ENCODE measurements at places on chromosomes 2 and 18.

DNA sequence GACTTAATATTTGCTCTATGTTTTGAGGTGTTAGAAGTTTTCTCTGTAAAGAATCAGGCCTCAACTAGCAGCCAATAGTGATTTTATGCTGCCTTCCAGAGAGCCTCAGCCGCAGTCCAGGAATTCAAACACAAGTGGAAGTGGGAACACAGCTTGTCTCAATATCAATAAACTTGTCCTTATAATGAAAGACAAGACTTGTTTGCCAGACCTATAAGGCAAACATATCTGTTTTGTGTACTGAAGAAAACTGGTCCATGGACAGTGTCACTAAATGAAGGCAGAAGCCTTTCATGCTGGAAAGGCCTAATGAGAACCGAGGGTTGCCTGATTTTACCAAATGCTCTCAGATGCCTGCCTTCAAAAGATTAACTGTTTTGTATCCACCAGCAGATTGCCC lies 182.2 kb downstream of the EPHA4 start:
- DNase-seq = no peak

DNA sequence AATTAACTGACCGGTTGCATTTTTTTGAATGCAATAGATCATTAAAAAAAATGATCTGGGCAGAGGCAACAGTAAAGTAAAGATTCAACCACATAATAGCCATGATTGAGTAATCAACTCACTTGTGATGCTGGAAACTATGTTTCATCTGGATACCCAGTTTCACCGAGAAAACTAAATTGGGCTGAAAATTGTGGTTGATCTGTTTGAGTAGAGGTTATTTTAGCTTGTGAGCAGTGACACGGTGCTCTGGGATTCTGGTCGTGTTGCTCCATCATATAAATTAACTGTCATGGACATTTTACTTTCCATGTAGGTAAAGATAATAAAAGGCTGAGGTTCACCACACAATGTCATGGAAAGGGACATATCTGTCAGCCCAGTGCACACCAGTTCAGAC lies 58.7 kb downstream of the CD226 start:
- no peak for DNase-seq

- DNase-seq = no peak
These were observed 145.7 kb downstream of the CELF4 start for GRCh38 chr18:37419866-37420265.

- no peak for DNase-seq
These were observed 43.9 kb downstream of the TEX51 start for GRCh38 chr2:126942427-126943203.

GRCh38 chr18:24049142-24049541 lies 34.6 kb downstream of the TTC39C start:
- DNase-seq = no peak

DNA sequence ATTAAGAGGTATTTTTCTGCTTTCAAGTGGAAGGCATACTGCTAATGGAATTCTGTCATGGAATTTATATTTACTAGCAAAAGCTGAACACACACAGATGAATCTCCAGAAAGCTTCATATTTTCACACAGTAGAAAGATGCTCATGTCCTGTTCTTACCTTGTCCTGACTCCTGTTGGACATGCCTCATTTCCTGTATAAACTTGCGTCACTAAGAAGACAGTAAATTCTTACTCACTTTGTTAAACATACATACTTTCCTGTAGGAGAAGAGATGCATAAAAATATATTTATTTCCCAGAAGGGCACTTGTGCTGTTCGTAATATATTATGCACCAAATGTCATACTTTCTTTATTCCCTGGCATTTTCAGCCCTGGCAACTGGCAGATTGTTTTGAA lies 238.3 kb upstream of the RASGRP3 start:
- no peak for DNase-seq

GRCh38 chr2:134460583-134460998 lies 206.7 kb downstream of the MGAT5 start:
- no peak for DNase-seq

- DNase-seq = no peak
These were observed 79.9 kb downstream of the RAPH1 start for GRCh38 chr2:203455209-203455608.

DNA sequence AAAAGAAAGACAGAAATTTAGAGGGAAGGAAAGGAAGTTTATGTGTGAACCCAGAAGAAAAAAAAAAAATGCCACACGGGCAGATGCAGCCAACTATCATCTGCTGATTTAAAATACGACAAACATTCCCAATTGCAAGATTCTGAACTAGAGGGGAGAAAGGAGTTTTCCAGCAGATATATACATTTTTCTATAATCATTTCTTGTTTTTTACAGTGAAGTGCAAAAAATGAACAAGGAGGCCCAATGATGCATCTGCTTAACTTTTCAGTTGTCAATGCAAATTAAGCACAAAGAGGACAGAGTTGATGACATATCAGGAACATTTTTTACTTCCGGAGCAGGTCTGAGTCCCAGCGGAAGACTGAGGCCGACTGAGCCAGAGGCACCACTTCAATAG lies 144.7 kb downstream of the MYCN start:
- no peak for DNase-seq

GRCh38 chr2:15539999-15540398 lies 21.1 kb downstream of the NBAS start:
- no peak for DNase-seq

DNA sequence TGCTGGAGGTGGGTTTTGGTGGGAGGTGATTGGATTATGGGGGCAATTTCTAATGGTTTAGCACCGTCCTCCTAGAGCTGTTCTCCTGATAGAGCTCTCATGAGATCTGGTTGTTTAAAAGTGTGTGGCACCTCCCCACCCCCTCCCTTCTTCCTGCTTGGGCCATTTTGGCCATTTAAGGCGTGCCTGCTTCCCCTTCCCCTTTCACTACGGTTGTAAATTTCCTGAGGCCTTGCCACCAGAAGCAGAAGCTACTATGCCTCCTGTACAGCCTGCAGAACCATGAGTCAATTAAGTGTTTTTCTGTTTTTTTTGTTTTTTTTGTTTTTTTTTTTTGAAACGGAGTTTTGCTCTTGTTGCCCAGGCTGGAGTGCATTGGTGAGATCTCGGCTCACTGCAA lies 335.7 kb upstream of the HS6ST1 start:
- no peak for DNase-seq

Data from cortex of kidney (tissue), 1 donor.